ENCODE measurements at places on chromosomes 13 and 19.

GRCh38 chr19:3457528-3458228, 22.6 kb downstream of the SMIM24 start:
- no peak for DNase-seq

GRCh38 chr13:92602560-92602959, 624.0 kb upstream of the GPC6 start:
- DNase-seq: no peak

- no peak for DNase-seq
Observed at GRCh38 chr13:33092073-33092987, 76.1 kb downstream of the KL start.

GRCh38 chr13:101455863-101456262, 3.4 kb downstream of the ITGBL1 start:
- DNase-seq: no peak

DNA sequence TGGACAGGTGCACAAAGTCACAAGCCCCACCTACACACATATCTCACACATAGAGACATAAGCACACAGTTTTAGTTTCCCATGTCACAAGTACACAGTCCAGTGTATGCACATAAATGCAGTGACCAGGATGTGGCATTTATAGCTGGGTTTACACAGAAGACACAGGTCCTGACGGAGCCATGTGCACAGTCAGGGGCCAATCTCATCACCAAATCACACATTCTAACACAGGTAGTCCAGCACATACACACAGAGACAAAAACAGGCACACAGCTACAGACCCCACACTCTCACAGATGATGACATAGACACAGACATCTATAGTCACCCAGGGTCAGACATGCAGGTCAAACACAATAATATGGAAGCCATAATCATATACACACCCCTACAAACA, 2.1 kb downstream of the NUMBL start:
- DNase-seq: no peak

DNA sequence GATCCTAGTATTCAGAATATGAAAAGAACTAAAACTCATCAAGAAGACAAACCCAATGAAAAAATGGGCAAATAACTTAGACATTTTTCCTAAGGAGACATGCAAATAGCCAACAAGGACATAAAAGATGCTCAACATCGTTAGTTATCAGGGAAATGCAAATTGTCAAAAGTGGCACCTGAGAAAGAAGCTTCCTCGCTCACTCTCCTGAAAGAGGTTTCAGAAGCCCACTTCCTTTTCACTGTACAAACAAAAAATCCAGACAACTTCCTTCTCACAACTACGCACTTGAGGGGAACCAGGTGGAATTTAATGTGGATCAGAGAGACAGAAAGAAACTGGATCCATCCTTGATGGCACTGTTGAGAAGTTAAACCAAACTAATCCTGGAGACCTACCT, 41.5 kb downstream of the KLF12 start:
- no peak for DNase-seq

DNA sequence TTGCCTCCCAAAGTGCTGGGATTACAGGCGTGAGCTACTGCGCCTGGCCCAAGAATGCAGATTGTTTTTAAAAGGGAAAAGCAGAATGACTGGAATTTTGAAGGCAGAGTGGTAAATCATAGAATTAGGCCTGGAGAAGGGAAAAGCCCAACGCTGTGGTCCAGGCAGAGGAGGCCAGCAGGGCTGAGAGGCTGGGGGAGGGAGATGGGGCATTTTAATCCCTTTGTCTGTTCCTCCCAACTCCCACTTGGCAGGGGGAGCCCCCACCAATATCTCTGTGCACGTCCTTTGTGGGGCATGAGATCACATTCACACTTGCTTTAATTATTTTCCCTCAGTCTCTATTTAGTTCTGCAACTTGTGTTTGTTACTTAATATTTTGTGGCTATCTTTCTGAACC, 54.4 kb upstream of the RANBP3 start:
- no peak for DNase-seq

GRCh38 chr19:39708594-39708993, 4.3 kb downstream of the LGALS14 start:
- DNase-seq: no peak

GRCh38 chr13:100297413-100297812, 208.5 kb downstream of the PCCA start:
- DNase-seq: no peak

DNA sequence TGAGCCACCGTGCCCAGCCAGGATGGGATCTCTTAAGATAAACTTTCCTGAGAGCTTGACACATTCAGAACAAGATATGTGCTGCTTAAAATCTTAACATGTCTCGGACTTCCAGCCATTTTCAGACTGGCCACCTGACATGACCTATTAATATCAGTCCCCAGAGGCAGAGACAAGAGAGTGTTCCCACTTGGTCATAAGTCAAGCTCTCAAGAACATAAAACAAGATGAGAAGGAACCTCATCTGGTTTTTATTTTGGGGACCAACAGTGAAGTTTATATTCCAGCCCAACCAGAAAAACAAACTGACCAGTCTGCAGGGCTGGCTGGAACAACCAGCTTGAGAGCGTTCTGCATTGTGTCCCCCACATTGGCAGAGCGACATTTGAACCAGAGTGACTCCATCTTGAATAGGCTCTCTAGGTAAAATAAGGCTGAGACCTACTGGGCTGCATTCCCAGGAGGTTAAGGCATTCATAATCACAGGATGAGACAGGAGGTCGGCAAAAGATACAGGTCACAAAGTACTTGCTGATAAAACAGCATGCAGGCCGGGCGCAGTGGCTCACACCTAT, 21.8 kb upstream of the PLEKHF1 start:
- DNase-seq: no peak

DNA sequence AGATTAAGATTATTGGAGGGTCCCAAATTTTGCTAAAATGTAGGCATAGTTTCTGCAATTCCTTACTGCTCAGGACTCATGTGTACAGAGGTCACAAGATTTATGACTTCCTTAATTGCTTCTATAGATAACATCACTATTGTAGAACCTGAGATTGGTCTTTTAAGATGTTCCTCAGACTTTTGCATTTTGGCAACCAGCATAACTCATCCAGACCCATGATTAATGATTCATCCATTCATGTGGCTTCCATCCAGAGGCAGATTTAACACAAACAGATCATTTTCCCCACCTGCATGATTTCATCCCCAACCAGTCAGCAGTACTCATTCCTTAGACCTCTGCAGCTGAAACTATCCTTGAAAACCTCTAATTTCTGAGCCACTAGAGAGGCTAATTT, 34.5 kb upstream of the CEACAM8 start:
- DNase-seq: no peak

DNA sequence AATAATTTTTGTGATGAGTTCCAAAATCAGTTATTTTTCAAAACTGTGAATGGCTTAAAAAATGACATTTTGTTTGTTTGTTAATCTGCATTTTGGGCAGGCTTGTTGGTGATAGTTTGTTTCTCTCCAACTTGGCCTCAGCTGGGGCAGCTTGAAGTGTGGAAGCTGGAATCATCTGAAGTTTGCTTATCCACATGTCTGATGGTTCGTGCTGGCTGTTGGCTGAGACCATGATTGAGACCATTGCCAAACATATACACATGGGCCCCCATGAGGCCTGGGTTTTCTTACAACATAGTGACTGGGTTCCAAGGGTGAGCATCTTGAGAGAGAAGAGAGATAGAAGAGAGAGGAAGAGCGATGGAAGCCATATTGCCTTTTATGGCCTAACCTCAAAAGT, 201.2 kb downstream of the NDFIP2 start:
- no peak for DNase-seq

GRCh38 chr19:10535613-10536012, 8.1 kb upstream of the ATG4D start:
- no peak for DNase-seq

GRCh38 chr19:47703301-47703700, 9.9 kb upstream of the EHD2 start:
- no peak for DNase-seq

GRCh38 chr13:63199508-63199907, 1783.9 kb upstream of the PCDH20 start:
- no peak for DNase-seq

DNA sequence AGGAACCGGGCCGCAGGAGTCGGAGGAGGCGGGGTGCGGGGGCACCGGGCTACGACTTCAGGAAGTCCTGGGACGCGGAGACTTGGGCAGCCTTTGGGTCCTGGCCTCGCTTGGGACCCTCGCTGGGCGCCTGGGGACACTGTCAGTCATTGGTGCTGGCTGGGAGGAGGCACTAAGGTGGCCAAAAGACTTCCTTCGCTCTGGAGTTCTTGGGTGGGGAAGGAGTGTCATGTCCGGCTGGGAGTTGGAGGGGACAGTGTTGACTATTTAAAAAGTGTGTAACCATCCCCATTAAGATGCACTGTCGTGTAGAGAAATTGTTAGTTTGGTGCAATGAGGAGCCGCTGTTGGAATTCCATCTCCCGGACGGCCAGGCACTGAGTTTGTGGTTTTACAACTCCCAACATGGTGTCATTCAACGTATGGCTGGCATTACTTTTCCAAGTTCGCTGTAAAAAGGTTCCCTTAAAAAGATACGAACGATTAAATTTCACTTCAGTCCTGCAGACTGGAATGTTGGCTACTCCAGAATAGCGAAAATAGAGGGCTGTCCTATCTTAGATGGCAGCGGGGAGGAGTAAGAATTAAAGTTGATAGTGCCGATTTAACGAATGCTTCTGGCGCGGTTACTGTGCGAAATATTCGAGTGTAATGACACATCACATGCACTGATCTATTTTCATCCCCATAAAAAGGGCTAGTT, 776 bp downstream of the DNAJC3 start:
- DNase-seq: no peak

DNA sequence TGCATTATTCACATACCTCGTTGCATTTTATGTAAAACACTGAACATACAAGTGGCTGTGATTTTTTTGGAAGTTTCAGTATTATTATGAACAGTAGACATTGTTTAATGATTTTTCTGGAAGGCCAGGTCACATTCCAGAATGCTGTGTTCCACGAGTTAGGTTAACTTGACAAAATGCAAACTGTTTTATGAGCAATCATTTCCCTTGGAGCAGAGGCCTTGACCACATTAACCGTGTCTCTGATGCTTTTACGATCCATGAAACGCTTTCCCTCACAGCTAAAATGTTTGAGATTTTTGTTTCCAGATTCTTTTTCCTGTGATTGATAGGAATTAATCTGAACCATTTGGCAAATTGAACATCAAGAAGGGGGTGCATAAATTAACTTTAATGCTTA, 57.8 kb downstream of the MBNL2 start:
- no peak for DNase-seq

DNA sequence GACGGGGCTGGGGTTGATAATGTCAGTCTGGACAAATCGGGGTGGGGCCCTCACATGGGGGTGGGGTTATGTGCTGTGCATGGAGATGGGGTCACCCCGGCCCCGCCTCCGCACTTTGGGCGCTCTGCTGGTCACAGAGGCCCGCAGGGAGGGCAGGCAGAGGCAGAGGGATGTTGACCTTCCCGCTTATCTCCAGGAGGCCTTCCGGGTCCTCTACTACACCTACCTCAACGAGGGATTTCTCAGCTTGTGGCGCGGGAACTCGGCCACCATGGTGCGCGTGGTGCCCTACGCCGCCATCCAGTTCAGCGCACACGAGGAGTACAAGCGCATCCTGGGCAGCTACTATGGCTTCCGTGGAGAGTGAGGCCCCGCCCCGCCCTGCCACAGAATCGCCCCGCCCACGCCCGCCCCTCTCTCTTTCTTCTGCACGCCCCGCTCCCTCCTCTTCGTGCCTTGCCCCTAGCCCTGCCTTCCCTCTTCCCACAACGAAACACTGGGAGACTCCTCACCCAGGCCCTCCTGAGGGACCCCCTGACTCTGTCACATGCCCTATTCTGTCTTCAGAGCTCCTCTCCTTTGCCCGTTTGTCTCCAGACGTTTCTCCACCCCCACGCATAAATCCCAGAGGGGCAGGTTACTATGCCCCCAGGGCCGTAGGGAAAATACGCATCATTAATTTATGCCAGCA, 32.8 kb downstream of the TMEM161A start:
- no peak for DNase-seq

DNA sequence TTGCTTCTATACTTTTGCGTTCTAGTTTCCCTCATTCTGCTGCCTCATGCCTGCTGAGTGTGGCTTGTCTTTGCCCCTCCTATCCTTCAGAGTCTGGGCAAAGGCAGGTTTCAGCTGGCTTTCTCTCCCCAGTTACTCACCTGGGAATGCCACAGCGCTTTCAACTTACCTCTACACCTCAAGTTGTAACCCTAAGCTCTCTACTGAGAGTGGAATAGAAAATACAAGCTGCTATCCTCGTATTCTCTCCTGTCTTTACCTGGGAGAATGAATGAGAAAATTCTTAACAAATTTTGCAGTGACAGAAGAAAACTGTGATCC, 316.3 kb upstream of the KLF12 start:
- DNase-seq: no peak

DNA sequence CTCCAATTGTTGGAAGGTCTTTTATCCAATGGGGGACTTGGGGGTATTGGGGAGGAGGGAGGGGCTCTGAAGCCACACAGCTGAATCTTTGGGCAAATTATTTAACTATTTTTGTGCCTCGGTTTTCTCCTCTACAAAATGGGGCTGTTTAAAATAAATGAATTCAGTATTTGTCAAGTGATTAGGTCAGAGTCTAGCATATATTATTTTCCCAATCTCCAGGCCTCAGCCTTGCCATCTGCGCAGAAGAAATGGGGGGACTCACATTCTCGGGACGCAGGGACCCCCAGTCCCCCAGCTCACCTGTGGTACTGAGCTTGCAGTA, 1.5 kb downstream of the TLE5 start:
- DNase-seq: no peak

- DNase-seq: no peak
Observed at GRCh38 chr13:70616847-70617246, 508.6 kb upstream of the KLHL1 start.

DNA sequence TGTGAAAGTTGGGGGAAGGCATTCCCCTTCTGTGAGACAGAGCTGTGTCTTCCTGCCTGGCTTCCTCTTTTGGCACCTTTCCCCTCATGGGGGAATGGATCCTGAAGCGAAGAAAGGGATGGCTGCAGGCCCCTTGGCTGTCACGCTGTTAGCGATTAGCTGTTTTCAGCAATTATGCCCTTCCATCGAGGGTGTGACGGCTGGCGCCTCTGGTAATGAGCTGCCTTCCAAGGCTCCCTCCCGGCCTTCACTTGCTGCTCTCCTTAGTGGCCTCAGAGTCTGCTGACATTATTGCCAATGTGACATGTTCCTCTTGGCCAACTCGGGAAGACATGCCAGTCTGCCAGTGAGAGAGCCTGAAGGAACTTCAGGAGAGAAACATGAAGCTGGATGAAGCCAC, 162.1 kb downstream of the ZIC5 start:
- no peak for DNase-seq

DNA sequence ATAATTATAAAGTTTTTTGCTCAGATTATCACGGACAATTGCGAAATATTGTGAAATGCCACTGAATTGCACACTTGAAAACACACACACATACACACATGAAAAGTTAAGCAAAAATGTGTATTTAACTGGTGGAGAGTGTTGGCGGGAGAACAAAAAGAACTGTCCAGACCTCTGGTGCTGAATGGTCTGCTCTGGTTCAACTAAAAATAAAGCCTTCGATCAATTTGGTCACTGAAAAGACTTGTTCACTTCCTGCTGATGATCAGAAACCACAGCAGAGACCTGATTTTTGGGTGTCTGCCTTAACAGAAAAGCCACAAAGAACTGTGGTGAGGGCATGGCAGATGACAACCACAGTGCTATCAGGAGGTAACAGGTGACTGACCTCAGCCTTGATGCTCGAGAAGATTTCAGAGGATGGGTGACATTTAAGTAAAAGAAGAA, 4.0 kb upstream of the IGFL1 start:
- DNase-seq: no peak
